ENCODE measurements at places on chromosomes 6 and 20.

GRCh38 chr6:127590344-127590743 lies 13.4 kb downstream of the C6orf58 start:
- DNase-seq: no peak

GRCh38 chr6:143928853-143929252 lies 64.6 kb downstream of the ZC2HC1B start:
- no peak for DNase-seq

GRCh38 chr6:14081126-14081525 lies 36.4 kb upstream of the CD83 start:
- no peak for DNase-seq

GRCh38 chr20:53413186-53413631 lies 180.4 kb downstream of the ZNF217 start:
- DNase-seq: no peak

DNA sequence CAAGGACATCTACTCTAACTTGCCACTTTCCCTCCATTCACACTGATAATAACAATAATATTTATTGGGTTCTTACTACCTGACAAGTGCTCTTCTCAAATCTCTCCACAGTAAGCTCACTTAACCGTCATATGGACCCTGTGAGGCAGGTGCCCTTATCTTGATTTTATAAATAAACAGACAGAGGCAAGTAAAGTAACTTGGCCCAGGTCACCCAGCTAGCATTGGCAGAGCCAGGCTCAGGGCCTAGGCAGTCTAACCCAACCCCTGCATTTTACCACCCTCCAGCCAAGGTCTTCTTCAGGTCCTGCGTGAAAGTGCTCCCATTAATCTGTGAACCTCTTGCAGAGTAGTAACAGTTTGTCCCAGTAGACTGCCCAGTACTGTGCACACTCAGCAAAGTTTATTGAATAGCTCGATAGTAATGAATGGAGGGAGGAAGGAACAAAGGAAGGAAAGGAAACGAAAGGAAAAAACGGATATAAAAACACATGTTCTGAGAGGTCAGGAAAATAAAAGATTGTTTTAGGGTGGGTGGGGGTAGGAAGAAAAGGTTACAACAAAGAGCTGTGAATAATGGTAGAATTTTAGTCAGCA lies 17.0 kb upstream of the STX11 start:
- no peak for DNase-seq

GRCh38 chr6:118876814-118877213 lies 17.1 kb upstream of the ASF1A start:
- no peak for DNase-seq

DNA sequence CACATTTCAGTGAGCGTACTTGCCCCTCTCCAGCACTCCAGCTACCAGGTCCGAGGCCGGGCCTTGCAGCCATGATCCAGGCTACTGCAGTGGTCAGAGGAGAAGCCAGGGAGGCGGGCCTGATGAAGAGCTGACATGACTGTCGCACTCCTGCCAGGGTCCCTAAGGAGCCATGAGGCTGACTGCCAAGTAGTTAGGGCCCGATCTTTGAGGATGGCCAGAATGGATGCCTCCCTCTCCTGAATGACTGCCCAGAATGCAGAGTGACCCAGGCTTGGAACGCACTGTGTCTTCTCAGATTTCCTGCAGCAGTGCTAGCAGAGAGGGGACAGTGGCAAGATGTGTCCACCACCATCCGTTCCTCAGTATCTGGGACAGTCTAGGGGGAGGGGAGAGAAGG lies 24.7 kb upstream of the LRFN2 start:
- no peak for DNase-seq

- no peak for DNase-seq
These were observed 109.9 kb upstream of the HEY2 start for GRCh38 chr6:125639466-125640020.

- peak; percentile 78 for DNase-seq
These were observed 15.4 kb downstream of the C6orf141 start for GRCh38 chr6:49565855-49566254.

GRCh38 chr6:23175391-23175790 lies 606.0 kb downstream of the HDGFL1 start:
- DNase-seq: no peak

DNA sequence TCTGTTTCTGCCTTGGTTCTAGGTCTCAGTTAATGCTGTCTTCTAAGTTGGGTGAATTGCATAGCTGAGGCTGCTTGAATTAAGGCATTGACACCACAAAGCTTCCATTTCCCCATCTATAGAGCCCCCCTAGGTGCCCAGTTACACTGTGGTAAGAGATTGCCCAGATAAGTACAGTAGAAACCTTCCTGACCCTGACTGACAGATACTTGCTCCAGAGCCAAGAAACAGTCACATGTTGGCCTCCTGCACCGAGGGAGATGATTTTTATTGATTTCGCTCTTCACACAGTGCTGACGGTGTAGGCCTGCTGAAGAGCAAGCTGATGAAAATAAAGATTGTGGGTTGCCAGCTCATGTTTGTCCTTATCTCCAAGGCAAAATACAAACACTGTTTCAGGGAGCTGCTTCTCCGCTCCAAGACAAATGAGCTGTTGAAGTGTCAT lies 67.9 kb downstream of the TRMT11 start:
- no peak for DNase-seq

- peak; percentile 94 for DNase-seq
These were observed 98.6 kb upstream of the MRPS10 start for GRCh38 chr6:42315991-42316970.

- DNase-seq: no peak
These were observed 135.3 kb upstream of the DEFB112 start for GRCh38 chr6:50185006-50185405.

DNA sequence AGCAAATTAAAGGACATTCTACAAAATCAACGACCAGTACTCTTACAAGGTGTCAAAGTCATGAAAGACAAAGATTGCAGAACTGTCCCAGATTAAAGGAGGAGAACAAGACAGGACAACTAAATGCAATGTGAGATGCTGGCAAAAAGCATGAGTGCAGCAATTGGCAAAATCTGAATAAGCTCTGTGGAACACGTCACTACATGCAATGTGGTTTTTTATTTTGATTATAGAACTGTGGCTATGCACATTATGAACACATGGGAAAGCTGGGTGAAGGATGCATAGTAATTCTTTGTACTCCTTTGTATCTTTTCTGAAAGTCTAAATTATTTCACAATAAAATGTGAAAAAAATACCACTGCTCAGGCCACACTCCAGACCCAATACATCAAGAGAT lies 509.4 kb downstream of the KIF16B start:
- DNase-seq: no peak

DNA sequence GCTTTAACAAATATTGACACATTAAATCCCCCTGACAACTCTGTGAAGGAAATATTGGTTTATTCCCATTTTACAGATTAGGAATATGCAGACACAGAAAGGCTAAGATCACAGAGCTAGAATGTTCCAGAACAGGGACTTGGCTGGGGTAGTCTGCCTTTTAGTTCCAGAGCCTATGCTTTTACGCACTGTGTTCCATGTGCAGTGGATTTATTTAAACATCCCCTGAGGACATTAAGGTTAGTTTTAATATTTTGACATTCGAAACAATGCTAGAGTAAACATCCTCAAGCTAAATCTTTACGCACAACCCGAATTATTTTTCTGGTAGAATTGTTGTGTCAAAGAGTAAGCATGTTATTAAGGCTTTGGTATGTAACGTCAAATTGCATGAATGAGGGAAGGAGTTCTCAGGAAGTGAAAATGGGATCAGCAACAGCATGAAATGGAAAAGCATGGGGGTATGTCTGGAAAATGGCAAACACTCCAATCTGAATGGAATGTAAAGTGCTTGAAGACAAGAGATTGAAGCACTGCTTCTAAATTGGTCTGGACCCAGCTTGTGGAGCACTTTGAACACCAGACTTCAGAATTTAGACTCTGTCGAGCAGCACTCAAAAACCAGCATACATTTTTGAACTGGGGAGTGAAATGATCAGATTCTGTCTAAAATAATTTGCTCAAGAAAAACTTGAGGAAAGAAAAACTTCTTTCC lies 429.9 kb downstream of the CD83 start:
- DNase-seq: no peak

DNA sequence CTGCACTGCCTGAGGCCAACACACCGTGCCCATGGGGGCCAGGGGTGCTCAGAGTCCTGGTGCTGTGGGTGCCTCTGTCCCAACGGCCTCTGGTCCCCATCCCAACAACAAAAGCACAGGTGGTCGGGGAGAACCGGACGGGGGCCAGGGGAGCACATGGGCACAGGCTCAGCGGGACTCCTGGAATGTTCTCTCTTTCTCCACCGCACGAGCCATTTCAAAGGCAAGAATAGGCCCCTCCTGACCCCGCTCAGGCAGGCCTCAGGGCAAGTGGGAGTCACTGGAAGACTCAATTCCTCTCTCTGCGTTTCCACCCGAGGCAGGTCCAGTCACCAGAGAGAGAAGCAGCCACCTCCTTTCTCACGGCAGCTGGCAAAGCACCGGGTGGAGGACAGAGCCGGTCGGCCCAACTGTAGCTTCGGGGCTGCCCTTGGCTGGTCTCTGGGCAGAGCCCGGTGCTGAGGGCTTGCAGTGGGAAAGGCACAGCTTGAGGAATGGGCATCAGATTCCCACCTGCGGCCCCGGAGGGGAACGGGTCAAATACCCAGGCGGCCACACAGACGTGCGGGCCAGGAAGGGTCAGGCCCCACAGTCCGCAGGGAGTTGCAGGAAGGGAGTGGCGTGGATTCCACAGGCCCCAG lies 55.2 kb downstream of the KCNQ2 start:
- no peak for DNase-seq

Measured in SW 1271 (cell line).